ELR (cell line): ENCODE measurements at places on chromosomes 4 and X.

- DNase-seq: no peak
Measured at GRCh38 chr4:84684361-84684760, 101.4 kb downstream of the CDS1 start.

- DNase-seq: peak; percentile 41
Measured at GRCh38 chr4:14787894-14788293, 214.4 kb upstream of the CPEB2 start.

GRCh38 chr4:182268966-182269365 lies 25.8 kb downstream of the TENM3 start:
- DNase-seq: no peak

- DNase-seq: peak; percentile 66
Measured at GRCh38 chrX:115583496-115584004, 22.6 kb downstream of the PLS3 start.

GRCh38 chrX:154429711-154430110 lies 1.2 kb downstream of the ATP6AP1 start:
- DNase-seq: no peak

- DNase-seq: no peak
Measured at GRCh38 chr4:104395168-104395614, 99.5 kb downstream of the CXXC4 start.

DNA sequence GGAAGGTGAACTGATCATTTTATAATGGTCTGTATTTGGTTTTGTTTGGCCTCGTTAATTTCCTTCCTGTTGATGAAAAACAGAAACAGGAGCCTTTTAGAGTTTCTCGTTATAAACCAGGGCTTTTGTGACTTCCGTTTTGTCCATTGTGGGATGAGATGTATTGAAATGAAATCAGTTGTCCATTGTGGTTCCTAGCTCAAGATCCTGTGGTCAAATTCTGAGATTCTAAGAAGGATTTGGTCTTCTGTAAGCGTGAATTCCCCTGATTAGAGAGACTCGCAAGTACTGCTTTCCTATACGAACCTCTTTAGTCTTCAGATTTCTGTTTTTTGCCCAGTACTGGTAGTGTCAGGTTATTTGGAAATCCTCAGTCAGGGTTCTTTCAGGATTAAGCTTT lies 101.7 kb downstream of the RAPGEF2 start:
- DNase-seq: no peak

GRCh38 chrX:16765594-16765993 lies 20.7 kb upstream of the TXLNG start:
- DNase-seq: no peak

GRCh38 chr4:139655116-139655515 lies 10.5 kb upstream of the MGST2 start:
- peak; percentile 55 for DNase-seq

- peak; percentile 0 for DNase-seq
Measured at GRCh38 chr4:67207941-67208441, 337.3 kb downstream of the CENPC start.

GRCh38 chrX:118522230-118522926 lies 26.8 kb downstream of the DOCK11 start:
- no peak for DNase-seq

DNA sequence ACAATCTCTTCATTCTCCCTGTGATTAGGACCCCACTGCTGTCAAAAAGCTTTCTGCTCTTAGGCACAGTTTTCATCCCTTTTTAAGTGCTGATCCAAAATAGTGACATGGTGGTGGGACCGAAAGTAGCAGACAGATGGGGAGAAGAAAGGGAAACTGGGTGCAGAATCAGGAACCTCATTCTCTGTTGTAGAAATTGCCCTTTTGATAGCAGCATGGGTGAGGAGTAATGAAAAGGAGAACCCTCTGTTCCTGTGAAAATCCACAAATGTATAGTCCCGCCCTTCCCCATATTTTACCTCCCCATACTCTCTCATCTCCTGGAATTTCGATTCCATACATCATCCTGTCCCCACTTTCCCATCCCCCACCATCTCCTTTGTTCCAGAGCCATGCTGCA lies 126.5 kb downstream of the STIM2 start:
- no peak for DNase-seq

- no peak for DNase-seq
Measured at GRCh38 chr4:6495296-6495590, 22.8 kb upstream of the PPP2R2C start.

DNA sequence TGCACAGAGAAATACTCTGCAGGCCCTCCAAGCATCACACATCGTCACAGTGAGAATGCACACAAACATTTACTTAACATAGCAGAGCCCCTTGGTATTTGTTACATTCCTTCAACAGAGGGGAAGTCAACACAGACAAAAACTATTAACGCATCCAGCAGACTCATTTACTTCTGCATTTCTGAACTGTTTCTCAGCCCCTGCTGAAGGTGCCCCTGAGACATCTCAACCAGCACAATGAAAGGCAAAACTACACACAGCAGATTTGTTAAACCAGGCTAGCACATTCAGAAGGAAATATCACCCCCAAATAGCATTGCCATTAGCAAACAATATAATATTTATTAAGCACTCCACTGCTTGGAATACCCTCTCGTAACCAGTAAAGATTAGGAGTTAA lies 367.0 kb downstream of the RAB28 start:
- no peak for DNase-seq

DNA sequence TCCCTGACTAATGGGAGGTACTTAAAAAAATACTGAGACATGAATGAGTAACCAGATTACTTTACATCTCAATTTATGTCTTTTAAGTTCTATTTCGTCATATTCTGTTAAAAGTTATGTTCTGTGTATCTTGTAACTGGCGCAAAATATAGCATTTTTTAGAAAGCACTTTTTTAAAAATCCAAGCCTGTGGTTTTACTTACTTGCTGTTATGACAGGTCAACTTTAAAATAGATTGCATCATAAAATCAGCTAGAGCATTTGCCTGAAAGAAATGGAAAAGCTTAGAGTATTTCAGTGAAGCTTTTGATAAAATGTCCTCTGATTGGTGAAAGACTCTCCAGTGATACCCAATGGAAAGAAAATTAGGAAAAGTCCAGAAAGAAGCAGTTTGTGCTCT lies 1892.3 kb upstream of the TENM3 start:
- peak; percentile 28 for DNase-seq

GRCh38 chr4:167717495-167717894 lies 374.8 kb upstream of the ANXA10 start:
- DNase-seq: no peak

DNA sequence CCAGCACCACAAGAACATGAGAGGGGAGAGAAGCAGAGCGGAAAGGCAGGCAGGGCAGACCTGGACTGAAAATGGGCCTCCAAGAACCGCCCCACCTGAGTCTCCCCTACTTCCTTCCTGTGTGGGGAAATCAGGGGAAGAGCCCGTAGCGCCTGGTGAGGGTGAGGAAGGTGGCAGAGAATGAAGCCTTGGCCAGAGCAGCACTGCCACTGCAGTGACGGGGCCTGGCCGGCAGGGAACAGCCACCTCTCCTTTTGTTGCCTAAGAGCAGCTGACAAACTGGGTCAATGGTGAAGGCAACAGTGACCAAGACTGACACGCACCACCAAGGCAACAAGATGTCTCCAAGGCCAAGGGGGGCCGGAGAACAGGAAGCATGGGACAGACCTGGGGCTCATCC lies 58.4 kb upstream of the CBR4 start:
- DNase-seq: no peak

- DNase-seq: no peak
Measured at GRCh38 chr4:182453830-182454229, 210.6 kb downstream of the TENM3 start.

GRCh38 chrX:136865270-136866158 lies 15.0 kb downstream of the RBMX start:
- DNase-seq: no peak

GRCh38 chrX:22278375-22278774 lies 5.7 kb downstream of the CBLL2 start:
- peak; percentile 15 for DNase-seq

DNA sequence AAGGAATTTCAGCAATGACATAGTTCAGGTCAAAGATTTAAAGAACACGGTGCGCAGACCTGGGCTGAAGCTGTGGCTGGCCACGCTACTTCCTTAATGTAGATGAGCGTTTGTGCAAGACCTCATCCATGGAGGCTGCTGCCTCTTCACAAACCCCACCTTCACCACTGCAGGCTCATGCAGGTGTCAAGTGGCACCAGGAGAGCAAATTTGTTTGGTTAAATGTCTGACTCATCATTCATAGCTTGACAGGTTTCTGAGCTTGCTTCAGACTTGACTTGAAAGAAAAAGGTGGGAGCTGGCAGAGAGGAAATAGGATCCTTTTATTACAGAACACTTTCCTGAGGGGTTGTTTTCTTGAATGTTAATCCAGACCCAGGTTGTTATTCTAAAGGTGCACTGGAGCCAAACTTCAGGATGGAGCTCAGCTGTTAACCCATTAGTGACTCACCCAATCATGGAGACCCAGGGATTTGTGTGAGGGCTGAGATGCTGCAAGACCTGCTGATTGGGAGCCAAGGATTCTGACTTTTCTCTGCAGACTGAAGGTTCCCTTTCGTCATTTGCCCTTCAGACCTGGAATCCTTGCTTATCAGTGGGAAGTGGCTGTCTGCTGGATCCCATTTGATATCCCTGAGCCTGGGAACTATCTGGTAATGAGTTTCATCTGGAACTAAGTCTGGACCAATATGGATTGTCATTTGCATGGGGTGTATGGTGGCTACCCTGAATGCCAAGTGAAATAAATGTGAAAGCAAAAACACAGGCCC lies 315.3 kb downstream of the PTTG2 start:
- DNase-seq: no peak

- DNase-seq: no peak
Measured at GRCh38 chrX:133859336-133859735, 126.1 kb downstream of the GPC3 start.

GRCh38 chr4:22398671-22399070 lies 117.2 kb downstream of the ADGRA3 start:
- no peak for DNase-seq

- DNase-seq: no peak
Measured at GRCh38 chr4:139978692-139979091, 175.3 kb downstream of the MAML3 start.

- DNase-seq: no peak
Measured at GRCh38 chrX:96464880-96465558, 219.6 kb upstream of the DIAPH2 start.

- peak; percentile 45 for DNase-seq
Measured at GRCh38 chr4:137861682-137862081, 329.4 kb upstream of the PCDH18 start.

DNA sequence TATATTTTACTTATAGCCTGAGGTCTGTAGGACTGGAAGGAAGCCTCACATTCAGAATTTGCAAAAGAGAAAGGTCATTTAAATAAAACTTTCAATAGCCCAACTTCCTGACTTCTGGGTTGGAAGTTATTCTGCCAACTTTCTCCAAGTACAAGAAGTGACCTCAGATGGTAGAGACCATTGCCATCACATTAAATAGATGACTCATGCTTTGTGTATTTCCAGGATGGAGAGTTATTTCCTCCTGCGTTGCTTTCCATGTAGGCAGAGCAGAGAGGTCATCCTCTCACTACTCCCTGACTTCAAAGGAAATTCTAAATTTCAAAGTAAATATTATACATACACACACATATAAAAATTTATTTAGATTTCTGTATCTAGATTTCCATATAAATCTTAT lies 73.0 kb upstream of the NR3C2 start:
- peak; percentile 89 for DNase-seq

GRCh38 chr4:168279556-168279955 lies 39.0 kb downstream of the DDX60 start:
- no peak for DNase-seq

GRCh38 chr4:110041735-110042134 lies 129.1 kb downstream of the EGF start:
- no peak for DNase-seq

- DNase-seq: peak; percentile 24
Measured at GRCh38 chr4:146359771-146360170, 145.4 kb downstream of the REELD1 start.

DNA sequence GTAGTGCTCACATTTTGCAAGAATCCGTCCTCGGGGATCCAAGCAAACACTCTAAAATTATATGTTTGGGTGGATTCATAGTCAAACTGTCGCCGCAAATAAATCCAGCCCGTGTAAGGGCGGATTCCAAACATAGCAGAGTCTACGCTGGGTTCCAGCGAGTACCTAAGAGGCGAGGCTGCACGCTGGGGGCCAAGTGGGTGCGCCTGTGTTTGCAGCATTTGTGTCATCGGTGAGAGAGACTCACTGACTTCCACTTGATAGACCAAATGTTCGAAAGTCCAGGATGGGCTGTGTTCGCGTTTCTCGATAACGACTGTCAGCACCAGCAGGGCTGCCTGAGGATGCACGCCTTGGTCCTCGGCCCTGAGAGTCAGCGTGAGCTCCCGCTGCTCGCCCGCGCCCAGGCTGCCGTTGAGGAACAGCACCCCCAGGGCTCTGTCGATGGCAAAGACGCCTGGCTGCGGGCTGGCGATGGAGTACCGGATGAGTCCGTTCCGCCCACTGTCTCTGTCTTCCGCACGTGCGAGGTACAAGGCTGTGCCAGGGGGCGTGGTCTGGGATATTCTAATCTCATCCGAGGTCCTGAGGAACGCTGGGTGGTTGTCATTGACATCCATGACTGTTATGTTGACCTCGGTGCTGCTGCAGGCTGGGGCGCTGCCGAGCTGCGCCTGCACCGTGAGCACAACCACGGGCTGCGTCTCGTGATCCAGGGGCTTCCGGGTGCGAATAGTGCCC lies 158.7 kb downstream of the DCHS2 start:
- no peak for DNase-seq

- DNase-seq: peak; percentile 38
Measured at GRCh38 chrX:30874851-30875250, 14.2 kb downstream of the TAB3 start.

- DNase-seq: peak; percentile 1
Measured at GRCh38 chr4:11724731-11725130, 296.0 kb upstream of the HS3ST1 start.

- no peak for DNase-seq
Measured at GRCh38 chr4:25621027-25621930, 34.4 kb upstream of the SLC34A2 start.

GRCh38 chr4:24321131-24321530 lies 263.2 kb downstream of the DHX15 start:
- DNase-seq: peak; percentile 19

DNA sequence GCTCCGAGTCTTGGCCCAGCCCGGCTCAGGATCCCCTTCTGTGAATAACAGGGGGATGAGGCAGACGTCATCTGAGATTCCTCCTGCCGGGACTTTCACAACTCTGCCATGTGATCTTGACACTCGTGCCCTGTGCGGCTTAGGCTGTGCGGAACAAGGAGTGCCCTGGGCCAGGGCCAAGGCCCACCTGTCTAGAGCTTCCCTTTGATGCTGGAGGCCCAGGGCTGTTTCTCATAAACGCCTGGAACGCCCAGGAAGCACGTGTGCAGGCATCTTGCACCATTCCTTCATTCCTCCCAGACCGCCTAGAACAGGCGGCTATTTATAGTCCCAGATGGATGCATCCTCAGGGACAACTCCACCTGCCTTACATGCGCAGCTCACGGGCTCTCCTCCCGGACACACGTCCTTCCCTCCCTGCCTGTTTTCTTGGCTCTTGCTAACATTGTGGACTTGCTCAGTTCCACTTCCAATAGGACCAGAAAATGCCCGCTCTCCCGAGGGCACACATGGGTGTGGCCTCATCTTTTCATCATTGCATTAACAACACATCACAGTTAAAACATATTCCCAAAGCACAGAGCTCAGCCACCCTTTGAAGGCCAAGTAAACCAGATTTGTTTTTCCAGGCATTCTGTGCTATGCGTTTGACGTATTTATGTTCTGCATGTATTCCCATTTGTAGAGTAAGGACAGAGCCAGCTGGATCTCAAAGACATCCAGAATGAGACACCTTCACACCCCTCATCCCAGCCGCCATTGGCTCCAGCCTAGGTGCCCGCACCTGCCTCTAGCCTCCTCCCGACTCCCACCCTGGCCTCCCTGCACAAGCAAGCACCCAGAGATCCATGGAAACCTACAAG lies 57.2 kb downstream of the ABLIM2 start:
- DNase-seq: no peak

GRCh38 chr4:159358226-159358625 lies 255.3 kb downstream of the RAPGEF2 start:
- DNase-seq: peak; percentile 81
